ENCODE measurements at places on chromosomes 3 and 15. TPM values are rescaled to one million over a fixed set of nuclear protein-coding genes. Genes with fewer than 3 reads are reported as not detected.

Gene RBM15B
- total RNA-seq = 35.7 TPM

Gene LRRFIP2
- 75.8 TPM for total RNA-seq

Gene FBXW12
- not detected for total RNA-seq

Gene GABRB3
- total RNA-seq = 1.5 TPM

Gene LMCD1
- total RNA-seq = 40.1 TPM

Gene UBA5
- 30.0 TPM for total RNA-seq

Gene CLDN18
- total RNA-seq = not detected

Gene CHRFAM7A
- total RNA-seq = 0.26 TPM

Gene TIGIT
- total RNA-seq = not detected

Gene ARPC4
- 174 TPM for total RNA-seq

Gene IREB2
- total RNA-seq = 19.0 TPM

Gene HRG
- not detected for total RNA-seq

Gene MEX3B
- 8.1 TPM for total RNA-seq

Gene GP5
- total RNA-seq = 0.17 TPM

Gene EPHB3
- 3.9 TPM for total RNA-seq
